ENCODE measurements at places on chromosomes 7 and 10.

DNA sequence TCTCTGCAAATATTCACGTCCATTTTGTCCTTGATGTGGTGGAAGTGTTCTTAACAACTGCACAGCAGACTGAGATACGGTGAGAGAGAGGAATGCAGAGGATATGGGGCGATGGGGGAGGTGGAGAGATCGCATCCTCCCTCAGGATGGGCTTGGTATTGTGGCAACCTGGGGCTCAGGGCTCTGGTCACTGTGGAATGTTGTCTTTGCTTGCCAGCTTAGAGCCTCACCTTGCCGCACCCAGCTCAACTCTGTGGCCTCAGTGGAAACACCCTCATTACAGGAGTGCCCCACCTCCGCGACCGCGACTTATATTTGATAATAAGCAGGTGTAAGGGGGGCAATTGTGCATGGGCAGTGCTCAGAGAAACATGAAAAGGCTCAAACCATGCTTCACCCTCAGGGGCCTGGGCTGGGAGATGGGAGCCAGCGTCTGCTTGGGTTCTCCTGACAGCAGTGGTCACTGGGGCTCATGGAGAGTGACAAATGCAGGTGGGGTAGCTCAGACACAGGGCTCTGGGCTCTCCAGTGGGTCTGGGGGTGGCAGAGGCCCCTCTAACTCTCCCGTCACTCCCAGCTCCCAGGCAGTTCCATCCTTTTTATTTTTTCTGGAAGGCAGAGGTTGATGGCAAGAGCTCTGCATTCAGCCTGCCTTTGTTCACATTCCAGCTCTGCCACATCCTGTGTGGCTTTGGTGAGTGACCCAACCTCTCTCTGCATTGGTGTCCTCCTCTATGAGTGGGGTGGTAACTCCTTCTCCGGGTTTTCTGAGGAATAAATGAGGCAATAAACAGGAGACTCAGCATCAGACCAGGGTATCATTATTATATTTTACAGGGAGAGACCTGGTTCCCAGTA, 43.1 kb upstream of the EMX2 start:
- H3K27ac ChIP-seq: no peak overlapping the region
- H3K36me3 ChIP-seq: no peaks in the 10 kb centered on the region
- DNase-seq: no peak
- H3K4me1 ChIP-seq: no peaks in the 10 kb centered on the region
- H3K4me3 ChIP-seq: no peak overlapping the region
- no peaks in the 10 kb centered on the region for H3K27me3 ChIP-seq

DNA sequence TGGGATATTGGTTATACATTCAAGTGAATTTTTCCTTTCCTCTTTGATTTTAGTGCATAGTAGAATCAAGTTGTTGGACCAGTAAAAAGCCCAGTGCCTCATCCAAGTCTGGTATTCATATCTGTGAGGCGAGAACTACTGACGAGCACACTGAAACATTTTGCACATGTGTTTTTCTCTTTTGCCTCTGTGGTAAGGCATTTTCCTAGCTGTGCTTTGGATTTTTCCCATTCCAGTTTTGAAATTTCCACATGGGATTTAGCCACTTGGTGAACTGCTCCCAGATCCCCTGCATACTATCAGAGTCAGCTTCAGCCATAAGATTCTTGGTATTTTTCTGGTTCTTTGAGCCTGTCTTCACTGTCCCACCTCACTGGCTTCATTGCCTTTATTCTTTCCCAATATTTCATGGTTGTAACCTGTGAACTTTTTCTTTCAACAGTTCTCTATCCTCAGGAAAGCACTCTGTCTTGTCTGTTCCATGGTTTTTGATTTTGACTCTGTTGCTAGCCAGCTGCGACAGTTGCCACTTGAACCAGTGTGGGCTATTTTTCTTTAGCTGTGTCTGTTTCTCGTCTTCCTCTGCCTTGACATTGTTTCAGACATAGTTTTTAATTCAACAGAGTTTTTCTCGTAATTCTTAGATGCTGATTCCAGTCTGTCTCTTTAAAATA, 239.0 kb downstream of the REEP3 start:
- H3K36me3 ChIP-seq: no peaks in the 10 kb centered on the region
- no peak overlapping the region for H3K27ac ChIP-seq
- H3K27me3 ChIP-seq: no peaks in the 10 kb centered on the region
- no peak overlapping the region for H3K4me3 ChIP-seq

DNA sequence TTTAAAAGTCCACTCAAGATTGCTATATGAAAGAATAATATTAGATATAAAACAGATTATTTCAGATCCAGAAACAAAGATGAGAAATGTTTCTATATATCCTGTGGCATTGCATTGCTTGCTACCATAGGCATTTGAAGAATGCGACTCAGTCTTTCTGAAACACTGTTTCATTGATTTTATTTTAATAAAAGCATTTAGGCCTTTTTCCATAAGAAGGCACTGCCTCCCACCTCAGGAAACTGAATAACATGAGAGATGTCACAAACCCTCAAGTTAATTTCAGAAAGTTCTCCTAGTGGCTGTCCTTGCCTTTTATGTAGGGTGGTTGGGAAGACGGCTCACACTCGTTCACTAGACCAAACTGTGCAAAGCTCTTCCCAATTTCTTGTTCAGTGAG, 23.3 kb downstream of the PRPS1L1 start:
- no peak overlapping the region for H3K27ac ChIP-seq
- H3K4me3 ChIP-seq: no peak overlapping the region
- no peak for DNase-seq
- H3K36me3 ChIP-seq: no peaks in the 10 kb centered on the region

- no peak overlapping the region for H3K27ac ChIP-seq
- no peaks in the 10 kb centered on the region for H3K4me1 ChIP-seq
- H3K27me3 ChIP-seq: no peaks in the 10 kb centered on the region
- H3K4me3 ChIP-seq: no peak overlapping the region
- H3K36me3 ChIP-seq: no peaks in the 10 kb centered on the region
Measured at GRCh38 chr7:81527651-81528050, 242.2 kb downstream of the HGF start.

GRCh38 chr10:32437334-32437733, 8.6 kb upstream of the CCDC7 start:
- H3K36me3 ChIP-seq: no peaks in the 10 kb centered on the region
- H3K27ac ChIP-seq: no peak overlapping the region
- no peaks in the 10 kb centered on the region for H3K27me3 ChIP-seq
- H3K4me1 ChIP-seq: no peaks in the 10 kb centered on the region

DNA sequence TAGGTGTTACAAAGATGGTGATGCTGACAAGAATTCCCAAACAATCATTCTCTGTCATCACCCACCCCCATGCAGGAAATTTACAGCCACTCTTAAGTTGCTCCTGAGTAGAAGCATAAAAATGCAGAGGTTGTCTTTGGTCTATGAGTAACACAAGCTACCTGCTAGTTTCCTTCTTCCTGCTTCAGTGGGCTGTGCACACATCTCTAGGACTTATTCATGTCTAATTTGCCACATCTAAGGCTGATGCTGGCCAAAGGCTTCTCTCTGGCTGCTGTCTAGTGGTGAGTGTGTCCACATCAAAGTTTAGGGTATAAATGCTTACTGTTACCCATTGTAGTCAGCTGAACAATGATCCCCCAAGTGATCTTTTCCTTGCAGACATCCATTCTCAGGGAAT, 662.5 kb downstream of the TYW1 start:
- H3K4me1 ChIP-seq: no peaks in the 10 kb centered on the region
- no peak overlapping the region for H3K4me3 ChIP-seq
- DNase-seq: no peak
- H3K27ac ChIP-seq: no peak overlapping the region
- no peaks in the 10 kb centered on the region for H3K27me3 ChIP-seq
- H3K36me3 ChIP-seq: no peaks in the 10 kb centered on the region

DNA sequence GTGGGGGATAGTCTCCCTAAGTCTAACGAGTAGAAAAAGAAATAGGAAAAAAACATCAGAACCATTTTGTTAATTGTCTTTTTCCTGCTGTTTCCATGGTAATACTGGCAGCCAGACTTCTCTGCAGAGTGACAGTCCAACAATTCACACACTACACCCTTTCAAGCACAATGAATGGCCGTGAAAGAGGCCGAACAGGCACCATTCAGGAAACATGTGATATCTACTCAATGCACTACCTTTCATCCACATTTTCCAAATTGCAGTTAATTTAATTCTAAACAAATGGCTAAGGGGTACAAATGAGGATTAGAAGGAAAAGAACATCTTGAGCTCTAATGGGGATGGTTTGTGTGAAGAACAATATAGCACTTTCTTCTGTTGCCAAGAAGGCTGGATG, 358.5 kb upstream of the ANKRD30A start:
- DNase-seq: no peak
- H3K4me1 ChIP-seq: peaks cover 18% of the 10 kb centered on the region
- no peak overlapping the region for H3K27ac ChIP-seq
- no peaks in the 10 kb centered on the region for H3K27me3 ChIP-seq
- H3K4me3 ChIP-seq: no peak overlapping the region

DNA sequence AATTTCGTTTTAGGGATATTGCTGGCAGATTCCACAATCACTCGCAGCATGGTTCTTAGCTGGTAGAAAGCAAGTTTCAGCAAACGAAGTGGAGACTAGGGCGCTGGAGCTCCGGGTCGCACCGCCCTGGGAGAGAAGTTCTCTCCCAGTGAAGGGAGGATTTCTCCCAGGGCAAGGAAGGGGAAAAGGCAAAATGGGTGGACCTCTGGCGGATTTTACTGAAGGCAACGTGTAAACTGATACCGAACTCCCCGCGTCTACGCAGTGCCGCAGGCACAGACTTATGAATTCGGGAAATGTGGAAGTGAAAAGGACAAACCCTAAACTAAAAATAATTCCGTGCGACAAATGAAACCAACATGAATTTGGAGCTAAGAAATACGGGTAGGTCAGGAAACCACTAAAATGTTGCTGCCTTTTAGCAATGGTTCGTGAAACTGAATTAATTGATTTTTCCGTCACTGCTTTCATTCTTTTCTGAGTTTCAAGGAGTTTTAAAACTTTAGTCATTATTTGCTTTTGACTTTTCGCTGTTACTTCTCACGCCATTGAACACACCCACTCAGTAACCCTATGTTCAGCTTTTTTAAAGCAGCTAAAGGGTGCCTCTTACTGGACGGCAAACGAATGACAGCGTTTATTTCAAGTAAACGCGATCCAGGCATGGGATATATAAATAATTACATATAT, at the start of gene MYOF:
Gene MYOF, minus strand, starts transcription at position 190 of the 690 bp plus-strand sequence. Its CDS starts 140 bp downstream, at position 50.
- H3K4me1 ChIP-seq: peaks cover 3% of the 10 kb centered on the region
- H3K27ac ChIP-seq: peak within 1 kb of the TSS; percentile 85
- DNase-seq: peak; percentile 53
- peak within 1 kb of the TSS; percentile 25 for H3K4me3 ChIP-seq
- H3K27me3 ChIP-seq: no peaks in the 10 kb centered on the region
- H3K36me3 ChIP-seq: no peaks in the 10 kb centered on the region

- no peak overlapping the region for H3K27ac ChIP-seq
- no peak for DNase-seq
- no peaks in the 10 kb centered on the region for H3K27me3 ChIP-seq
- no peaks in the 10 kb centered on the region for H3K36me3 ChIP-seq
- no peak overlapping the region for H3K4me3 ChIP-seq
- H3K4me1 ChIP-seq: no peaks in the 10 kb centered on the region
Measured at GRCh38 chr10:48938281-48938680, 1.4 kb downstream of the LRRC18 start.

DNA sequence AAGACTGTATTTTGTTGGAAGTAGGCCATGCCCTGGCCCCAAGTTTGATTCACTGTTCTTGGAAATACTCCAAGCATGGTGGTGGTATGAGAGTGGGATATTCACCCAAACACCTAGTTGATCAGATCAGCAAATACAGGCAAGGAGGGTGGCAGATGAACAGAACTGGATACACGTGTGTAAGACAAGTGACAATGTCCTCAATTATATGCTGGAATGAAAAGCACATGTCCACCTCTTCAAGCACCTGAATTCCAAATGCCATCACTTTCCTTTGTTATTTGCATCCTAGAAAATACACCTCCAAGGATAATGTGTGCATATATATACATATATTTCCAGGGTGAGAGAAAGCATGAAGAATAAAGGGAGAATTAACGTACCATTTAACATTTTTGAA, 131.8 kb upstream of the ZEB1 start:
- H3K4me3 ChIP-seq: no peak overlapping the region
- no peak overlapping the region for H3K27ac ChIP-seq
- no peak for DNase-seq
- no peaks in the 10 kb centered on the region for H3K27me3 ChIP-seq
- no peaks in the 10 kb centered on the region for H3K36me3 ChIP-seq

- no peaks in the 10 kb centered on the region for H3K27me3 ChIP-seq
- H3K27ac ChIP-seq: no peak overlapping the region
- no peak for DNase-seq
- no peaks in the 10 kb centered on the region for H3K36me3 ChIP-seq
Measured at GRCh38 chr10:74683621-74684364, 142.6 kb upstream of the KAT6B start.

- no peak for DNase-seq
- H3K36me3 ChIP-seq: no peaks in the 10 kb centered on the region
- H3K4me3 ChIP-seq: no peak overlapping the region
Measured at GRCh38 chr7:108071551-108071950, 58.6 kb downstream of the LAMB4 start.

DNA sequence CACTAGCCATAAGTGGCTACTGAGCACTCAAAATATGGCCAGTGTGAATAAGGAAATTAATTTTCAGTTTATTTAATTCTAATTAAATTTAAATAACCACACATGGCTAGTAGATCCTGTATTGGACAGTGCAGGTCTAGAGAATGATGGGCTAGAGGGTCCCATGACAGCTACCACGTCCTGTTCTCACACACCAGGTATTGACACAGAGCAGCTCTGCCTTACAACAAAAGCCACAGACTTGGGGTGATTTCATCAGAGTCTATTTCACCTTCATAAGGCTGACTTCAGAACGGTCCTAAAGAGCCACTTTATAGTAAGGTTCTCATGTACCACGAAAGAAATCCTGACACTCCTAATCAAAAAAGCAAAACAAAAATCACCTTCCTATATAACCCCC, 111.3 kb downstream of the UBE2H start:
- H3K36me3 ChIP-seq: no peaks in the 10 kb centered on the region
- H3K27ac ChIP-seq: no peak overlapping the region
- H3K27me3 ChIP-seq: no peaks in the 10 kb centered on the region
- H3K4me3 ChIP-seq: no peak overlapping the region
- H3K4me1 ChIP-seq: peaks cover 15% of the 10 kb centered on the region

- no peaks in the 10 kb centered on the region for H3K36me3 ChIP-seq
- no peak overlapping the region for H3K27ac ChIP-seq
- H3K27me3 ChIP-seq: no peaks in the 10 kb centered on the region
- H3K4me3 ChIP-seq: no peak overlapping the region
- DNase-seq: peak; percentile 42
- H3K4me1 ChIP-seq: peaks cover 8% of the 10 kb centered on the region
Measured at GRCh38 chr7:295155-296154, 5.5 kb downstream of the FOXL3 start.

GRCh38 chr7:52154382-52154781, 837.8 kb upstream of the COBL start:
- H3K4me1 ChIP-seq: no peaks in the 10 kb centered on the region
- H3K27ac ChIP-seq: no peak overlapping the region
- H3K4me3 ChIP-seq: no peak overlapping the region
- no peak for DNase-seq
